Stimulated activated CD8-positive, alpha-beta memory T cell treated with anti-CD3 and anti-CD28 coated beads, Interleukin-7, amount 100 ng/mL, for 24 hours (primary cell): ENCODE measurements at places on chromosomes 16 and 17.

DNA sequence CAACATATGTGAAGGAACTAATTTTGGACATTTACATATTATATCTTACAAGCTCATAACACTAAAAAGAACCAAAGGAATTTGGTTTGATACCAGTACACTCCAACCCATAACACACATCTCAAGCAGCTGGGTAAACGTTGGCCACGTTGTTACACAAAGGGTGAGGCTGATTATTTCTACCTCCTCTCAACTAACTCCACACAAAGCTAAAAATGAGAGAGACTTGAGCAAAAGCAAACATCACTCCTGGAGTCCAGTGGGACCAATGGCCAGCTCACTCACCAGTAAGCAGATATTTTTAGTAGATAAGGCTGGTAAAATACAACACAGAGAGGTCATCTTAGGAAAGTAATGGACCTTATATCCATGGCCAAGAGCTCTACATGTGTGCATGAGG is 207.6 kb downstream of the MRTFB start:
- DNase-seq = no peak

DNA sequence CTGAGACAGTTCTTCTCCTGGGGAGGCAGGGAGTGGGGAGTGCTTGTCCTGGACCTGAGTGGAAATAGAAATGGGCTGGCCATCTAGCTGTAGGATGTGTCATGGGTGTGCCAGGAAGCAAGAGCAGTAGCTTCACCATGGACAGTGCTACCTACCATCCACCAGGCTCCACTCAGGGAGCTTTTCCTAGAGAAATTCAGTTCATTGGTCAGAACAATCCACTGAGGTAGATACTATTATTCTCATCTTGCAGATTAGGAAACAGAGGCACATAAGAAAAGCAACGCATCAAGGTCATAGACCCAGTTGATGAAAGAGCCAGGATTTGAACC is 372.0 kb downstream of the SLC39A11 start:
- no peak for DNase-seq

- DNase-seq = no peak
Measured at GRCh38 chr16:67091906-67092566, 17.7 kb upstream of the PHAF1 start.

- no peak for DNase-seq
Measured at GRCh38 chr17:7195971-7196370, 16.8 kb upstream of the ASGR1 start.

GRCh38 chr17:66426397-66427033 is 124.1 kb downstream of the PRKCA start:
- DNase-seq = no peak

- no peak for DNase-seq
Measured at GRCh38 chr16:7561908-7562405, 229.3 kb downstream of the RBFOX1 start.

DNA sequence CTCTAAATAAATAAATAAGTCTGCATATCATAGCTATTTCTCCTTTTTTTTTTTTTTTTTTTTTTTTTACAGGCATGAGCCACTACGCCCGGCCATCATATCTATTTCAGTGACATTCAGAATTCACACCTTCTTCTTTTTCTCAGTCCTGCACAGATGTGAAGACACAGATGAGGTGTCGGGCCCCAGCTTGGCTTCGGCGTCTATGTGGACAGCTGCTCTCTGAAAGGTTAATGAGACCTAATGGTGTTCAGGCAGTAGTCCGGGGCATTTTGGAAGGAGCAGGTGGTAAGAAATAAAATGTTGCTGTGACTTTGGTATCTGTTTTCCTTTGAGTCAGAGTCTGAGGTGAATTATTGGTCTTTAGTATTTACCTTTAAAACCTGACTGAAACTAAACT is 23.6 kb downstream of the TANGO6 start:
- DNase-seq = no peak
